ENCODE measurements at places on chromosomes 12 and 14. TPM values are rescaled to one million over a fixed set of nuclear protein-coding genes. Genes with fewer than 3 reads are reported as not detected.
A peak's percentile ranks its signal among the peaks of the same experiment; 100 is the strongest.

DNA sequence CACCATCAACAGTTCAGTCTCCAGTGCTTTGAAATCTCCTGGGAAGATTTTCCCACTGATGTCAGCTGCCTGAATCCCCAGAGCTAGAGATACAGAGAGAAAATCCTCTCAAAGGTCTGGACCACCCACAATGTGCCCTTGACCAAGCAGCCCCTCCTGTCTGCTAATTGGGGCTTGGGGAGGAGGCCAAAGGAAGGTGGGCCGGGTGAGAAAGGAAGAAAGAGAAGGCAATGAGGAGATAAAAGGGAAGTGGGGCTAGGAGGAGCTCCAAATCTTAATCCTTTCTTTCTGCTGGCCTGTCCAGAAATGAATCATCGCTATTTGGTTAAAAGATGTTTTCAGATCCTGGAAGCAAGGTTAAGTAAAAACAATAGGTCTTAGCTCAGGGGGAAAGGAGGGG is 322.9 kb downstream of the BCL11B start:
- no peak for DNase-seq

DNA sequence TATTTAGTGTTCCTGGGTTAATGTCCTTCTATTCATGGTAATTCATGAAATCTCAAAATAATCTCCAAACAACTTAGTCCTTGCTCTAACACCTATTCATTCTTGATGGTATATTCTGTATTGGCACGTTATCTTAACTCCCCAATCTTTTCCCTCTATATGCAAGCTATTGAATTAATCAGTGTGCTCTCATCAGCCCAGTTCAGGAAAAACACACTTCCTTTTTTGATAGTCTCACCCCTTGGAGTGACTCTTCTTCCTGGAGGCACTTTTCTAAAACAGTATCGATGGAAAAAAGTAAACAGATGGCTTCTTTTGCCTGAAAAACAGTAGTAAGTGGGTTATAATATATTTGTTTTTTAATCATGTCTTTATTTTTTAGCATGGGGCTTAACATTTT is 28.6 kb downstream of the TULP3 start:
- DNase-seq, result peak; percentile 62

Gene SIX6
- not detected for total RNA-seq

Gene HCAR3
- not detected for total RNA-seq

DNA sequence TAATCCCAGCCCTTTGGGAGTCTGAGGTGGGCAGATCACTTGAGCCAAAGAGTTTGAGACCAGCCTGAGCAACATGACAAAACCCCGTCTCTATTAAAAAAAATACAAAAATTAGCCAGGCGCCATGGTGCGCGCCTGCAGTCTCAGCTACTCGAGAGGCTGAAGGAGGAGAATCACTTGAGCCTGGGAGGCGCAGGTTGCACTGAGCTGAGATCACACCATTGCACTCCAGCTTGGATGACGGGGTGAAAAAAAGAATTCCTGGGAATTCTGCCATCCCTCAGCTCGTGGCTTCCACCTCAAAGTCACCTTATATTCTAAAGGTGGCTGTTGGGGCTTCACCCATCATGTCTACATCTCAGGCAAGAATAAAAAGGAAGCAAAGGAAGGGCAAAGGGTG is 12.9 kb downstream of the BCL2L14 start:
- DNase-seq, result no peak

DNA sequence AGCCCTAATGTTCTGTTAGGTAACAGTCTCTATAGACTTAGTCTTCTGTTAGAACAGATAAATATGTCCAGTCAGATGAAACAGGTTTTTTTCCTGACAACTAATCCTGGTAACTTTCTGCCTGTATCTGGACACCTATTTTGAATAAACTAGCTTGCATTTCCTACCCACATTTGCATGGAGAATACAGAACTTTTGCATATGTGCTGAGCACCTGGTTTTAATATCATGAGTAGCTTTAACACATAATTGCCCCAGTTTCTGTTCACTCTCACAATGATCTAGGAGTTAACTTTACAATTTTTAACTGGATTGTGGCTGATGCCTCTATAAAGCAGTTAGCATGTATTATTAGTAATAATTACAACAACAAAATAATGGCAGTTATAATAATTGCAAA is 111.7 kb downstream of the KTN1 start:
- no peak for DNase-seq

DNA sequence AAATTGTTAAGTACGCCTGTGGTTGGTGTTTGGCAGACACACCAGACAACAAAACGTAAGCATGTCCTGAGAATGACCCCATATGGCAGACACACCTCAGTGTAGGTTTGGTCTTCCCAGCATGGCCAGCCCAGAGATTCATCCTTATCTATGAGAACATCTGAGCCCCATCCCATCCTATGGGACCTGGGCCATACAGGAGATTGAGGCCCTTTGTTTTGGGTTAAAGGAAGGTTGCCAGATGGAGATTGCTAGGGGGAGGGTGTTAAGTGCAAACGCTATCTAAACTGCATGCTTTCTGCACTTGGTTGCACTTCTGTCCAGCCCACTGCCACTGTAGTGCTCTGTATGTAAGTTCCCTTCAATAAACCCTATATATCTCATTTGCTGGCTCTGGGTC is 4.1 kb upstream of the PCNX4 start:
- no peak for DNase-seq

DNA sequence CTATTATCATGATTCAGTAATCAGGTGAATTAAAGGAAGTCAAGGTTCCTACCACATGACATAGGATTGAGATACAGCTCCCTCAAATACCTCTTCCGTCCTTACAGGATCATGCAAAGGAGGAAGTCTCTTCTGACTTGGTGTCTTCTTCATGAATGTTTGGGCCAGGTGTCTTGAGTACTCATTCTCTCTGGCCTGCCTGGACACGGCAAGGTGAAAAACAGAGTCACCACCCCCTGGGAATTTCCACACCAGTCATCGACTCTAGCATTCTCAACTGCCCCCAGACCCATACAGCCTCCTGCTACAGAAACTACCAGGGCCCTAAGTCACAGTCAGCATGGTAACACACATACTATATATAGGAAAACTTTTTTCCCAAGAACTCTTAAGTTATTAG is 44.9 kb upstream of the LTBP2 start:
- no peak for DNase-seq

Gene SERPINA3
- under 0.01 TPM for total RNA-seq

GRCh38 chr12:68855771-68856170 is 47.8 kb downstream of the MDM2 start:
- DNase-seq, result no peak

GRCh38 chr14:24956104-24956503 is 93.8 kb downstream of the STXBP6 start:
- DNase-seq, result no peak

Gene SIX4
- total RNA-seq, result 0.20 TPM

- DNase-seq, result no peak
Observed at GRCh38 chr12:105113094-105113493, 5.6 kb downstream of the WASHC4 start.

- no peak for DNase-seq
Observed at GRCh38 chr12:94429633-94430032, 30.0 kb downstream of the CEP83 start.

Gene OR2AP1
- total RNA-seq, result not detected

DNA sequence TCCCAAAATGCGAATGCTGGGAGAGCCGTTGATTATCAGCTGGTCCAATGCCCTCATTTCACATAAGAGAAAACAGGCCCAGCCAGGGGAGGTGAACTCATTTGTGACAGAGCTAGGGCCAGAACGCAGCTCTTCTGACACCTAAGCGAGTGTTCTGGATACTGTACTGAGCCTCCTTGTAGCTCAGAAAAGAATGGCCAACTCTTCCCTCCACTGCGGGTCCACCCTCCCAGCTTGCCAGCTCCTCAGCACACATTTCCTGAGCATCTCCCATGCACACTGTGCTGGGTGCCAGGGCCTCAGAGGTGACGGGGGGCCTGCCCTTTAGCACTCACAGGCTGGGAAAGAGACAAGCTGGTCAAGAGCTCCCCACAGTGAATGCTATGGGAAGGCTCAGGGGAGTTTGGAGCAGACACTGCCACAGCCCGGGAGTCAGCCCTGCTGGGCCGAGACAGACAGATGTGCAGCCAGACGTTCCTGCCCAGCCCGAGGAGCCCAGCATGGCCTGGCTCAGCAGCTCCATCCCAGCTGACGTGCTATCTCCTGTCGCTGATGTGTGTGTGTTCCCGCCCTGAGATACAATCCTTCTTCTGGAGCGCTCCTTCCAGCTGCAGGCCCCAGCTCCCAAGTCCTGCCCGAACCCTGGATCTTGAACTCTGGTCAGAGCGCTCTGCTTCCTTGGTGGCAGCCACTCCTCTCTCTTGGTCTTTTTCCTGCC is 3.5 kb downstream of the CMTM5 start:
- no peak for DNase-seq

Gene KRT78
- total RNA-seq, result not detected

Data from lung microvascular endothelial cell (primary cell).